Right hindlimb (tissue), 1 donor: ENCODE measurements at places on chromosomes 7 and 10.

GRCh38 chr10:96402417-96403305 lies 43.9 kb upstream of the OPALIN start:
- DNase-seq = no peak

DNA sequence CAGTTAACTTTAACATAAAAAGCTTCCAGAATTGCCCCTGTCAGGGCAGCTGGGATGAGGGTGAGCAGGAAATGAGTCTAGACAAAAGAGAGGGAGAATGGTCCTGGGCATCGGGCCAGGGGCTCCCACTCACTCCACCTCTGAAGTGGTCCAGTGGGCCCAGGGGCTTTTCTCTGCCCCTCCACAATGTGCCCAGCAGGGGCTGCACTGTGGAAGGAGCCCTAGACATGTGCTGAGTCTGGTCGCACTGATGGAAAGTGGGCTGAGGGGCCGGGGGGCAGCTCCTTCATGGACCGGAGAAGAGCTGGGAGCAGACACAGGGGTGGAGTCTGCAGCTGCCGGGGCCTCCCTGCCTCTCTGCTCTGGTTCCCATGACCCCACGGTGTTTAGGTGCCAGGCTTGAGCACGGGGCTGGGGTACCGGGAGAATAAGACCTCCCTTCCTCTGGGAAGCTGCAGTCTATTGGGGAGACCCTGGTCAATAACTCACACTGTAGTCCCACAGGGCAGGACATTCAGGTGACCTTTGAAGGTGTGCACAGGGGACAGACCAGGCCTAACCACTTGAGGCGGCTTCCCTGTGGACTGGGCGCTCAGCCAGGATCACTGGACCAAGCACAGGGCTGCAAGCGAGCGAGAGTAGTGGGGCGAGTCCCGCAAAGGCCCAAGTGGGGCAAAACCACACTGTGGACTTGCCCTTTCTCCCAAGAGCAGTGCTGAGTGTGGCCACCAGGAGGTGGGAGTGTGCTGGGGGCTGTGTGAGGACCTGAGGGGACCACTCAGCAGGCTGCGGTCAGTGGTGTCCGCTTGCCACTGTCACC lies 6.1 kb downstream of the ADCY1 start:
- peak; percentile 16 for DNase-seq

DNA sequence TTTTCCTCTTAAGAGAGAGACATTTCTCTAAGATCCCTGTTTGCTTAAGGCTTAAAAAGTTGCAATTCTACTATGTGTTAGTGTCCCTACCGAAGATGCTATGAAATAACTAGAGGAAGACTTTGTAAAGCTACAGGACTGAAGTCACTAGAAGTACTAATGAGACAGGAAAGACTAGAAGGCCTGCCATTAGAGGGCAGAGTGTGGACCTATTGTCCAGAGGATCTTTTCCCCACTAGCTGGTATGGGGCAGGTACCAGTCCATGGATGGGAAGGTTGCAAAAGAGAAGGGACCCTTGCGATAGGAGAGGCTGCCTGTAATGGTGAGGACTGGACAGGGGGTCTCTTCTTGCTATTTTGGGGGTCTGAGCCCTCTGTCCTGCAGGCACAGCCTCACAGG lies 178.1 kb downstream of the TMEM178B start:
- no peak for DNase-seq

GRCh38 chr10:60737242-60737641 lies 41.0 kb upstream of the CDK1 start:
- DNase-seq = no peak

- peak; percentile 86 for DNase-seq
Measured at GRCh38 chr7:56074371-56074791, 10.3 kb downstream of the SUMF2 start.

DNA sequence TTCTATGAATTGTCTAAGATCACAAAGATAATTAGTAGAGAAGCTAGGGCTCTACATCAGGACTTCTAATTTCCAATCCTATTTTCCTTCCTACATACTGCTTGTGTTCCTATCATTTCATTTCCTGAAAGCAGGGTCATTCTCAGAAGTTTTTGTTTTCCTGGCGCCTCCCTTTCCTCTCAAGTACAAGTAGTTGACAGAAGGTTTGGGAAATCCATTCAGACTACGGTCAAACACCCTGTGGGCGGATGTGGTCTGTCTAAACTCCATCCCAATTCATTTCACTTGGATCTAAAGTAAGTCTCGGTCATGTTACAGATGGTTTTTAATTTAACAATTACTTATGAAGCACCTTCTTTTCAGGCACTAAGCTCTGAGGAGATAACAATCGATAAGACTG lies 221.4 kb downstream of the MTERF1 start:
- no peak for DNase-seq

- no peak for DNase-seq
Measured at GRCh38 chr10:3676564-3676963, 108.4 kb downstream of the KLF6 start.

GRCh38 chr10:85598646-85599045 lies 767.9 kb downstream of the GRID1 start:
- DNase-seq = no peak

DNA sequence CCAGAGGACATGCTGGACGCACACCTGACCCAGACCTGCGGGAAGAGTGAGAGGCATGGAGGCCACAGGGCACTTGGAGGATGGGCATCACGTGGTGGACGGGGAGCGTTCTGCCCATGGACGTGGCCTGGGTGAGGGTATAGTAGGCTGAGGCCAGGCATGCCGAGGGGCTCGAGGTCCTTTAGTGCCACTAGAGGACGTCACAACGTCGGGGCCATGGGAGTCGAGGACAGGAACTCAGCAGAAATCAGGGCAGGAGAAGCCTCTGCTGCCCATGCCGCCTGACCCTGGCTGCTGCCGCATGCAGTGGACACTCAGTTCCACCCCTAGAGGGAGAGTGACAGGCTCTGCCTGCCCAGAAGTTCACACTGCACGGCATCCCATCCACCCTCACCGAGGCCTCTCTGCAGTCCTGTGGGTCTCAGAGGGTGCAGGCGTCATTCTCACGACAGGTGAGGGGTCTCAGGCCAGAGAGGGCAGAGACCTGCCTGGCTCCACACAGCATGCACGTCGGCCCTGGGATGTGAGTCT lies 198.7 kb downstream of the ADARB2 start:
- no peak for DNase-seq

GRCh38 chr10:132962623-132963429 lies 20.5 kb upstream of the CFAP46 start:
- peak; percentile 4 for DNase-seq

GRCh38 chr7:98034081-98035035 lies 44.4 kb upstream of the OCM2 start:
- DNase-seq = no peak

- DNase-seq = no peak
Measured at GRCh38 chr10:71933651-71934050, 30.5 kb upstream of the CHST3 start.
